ENCODE measurements at places on chromosomes 1 and 21.

- H3K27ac ChIP-seq: no peak overlapping the region
- no peaks in the 10 kb centered on the region for H3K36me3 ChIP-seq
- no peaks in the 10 kb centered on the region for H3K27me3 ChIP-seq
These were observed 3.2 kb upstream of the PAQR7 start for GRCh38 chr1:25878690-25879089.

DNA sequence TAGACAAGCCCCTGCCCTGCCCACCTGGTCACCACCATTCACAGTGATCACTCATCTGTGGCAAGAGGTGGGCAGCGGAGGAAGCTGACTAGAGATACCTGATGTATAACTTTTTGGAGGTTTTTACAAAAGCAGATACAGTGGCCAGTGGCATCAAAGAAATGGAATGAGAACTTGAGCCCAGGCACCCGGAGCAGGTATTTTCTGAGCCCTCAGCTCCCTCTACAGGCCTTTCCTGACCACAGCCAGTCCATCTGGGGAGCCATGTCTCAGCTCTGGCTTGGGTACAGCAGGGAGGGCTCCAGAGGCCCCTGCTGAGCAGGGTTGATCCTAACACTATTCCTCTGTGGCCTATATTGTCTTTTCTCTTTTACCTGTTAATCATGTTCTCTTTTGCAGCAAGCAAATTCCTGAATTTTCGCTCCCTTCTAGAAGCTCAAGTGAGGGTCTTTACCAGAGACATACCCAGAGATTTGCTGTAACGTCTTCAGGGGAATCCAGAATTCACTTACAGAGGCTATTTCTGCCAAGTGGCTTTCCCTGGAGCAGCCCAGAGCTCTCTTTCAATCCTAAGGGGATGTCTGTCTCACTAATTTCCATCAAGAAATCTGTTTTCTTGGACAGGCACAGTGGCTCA, 27.3 kb downstream of the GPR157 start:
- H3K4me1 ChIP-seq: peaks cover 7% of the 10 kb centered on the region
- H3K27me3 ChIP-seq: no peaks in the 10 kb centered on the region
- H3K36me3 ChIP-seq: peaks cover 5% of the 10 kb centered on the region
- H3K27ac ChIP-seq: no peak overlapping the region
- no peak overlapping the region for H3K4me3 ChIP-seq

- no peak overlapping the region for H3K4me3 ChIP-seq
- H3K27ac ChIP-seq: no peak overlapping the region
- H3K4me1 ChIP-seq: no peaks in the 10 kb centered on the region
- H3K36me3 ChIP-seq: peaks cover 3% of the 10 kb centered on the region
- no peaks in the 10 kb centered on the region for H3K27me3 ChIP-seq
- DNase-seq: no peak
These were observed 50.4 kb upstream of the KIAA1614 start for GRCh38 chr1:180862305-180862704.

DNA sequence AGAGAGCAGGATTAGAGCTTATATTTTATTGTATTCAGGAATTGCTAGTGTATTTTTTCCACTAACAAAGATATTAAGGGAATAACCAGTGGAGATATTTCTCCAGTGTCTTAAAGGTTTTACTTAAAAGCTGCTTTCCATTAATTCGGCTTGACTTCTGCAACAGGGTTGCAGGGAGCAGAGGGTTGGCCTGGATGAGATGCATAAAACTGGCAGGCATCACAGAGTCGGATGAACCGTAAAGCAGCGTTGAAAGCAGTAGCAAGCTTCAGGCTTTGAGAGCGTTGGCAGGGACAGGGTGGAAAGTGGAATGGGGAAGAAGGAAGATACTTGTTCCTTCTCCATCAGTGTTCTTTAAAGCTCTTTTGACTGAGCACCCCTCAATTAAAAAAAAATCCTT, 237.2 kb downstream of the LMO4 start:
- H3K4me1 ChIP-seq: no peaks in the 10 kb centered on the region
- no peaks in the 10 kb centered on the region for H3K27me3 ChIP-seq
- H3K27ac ChIP-seq: no peak overlapping the region
- DNase-seq: no peak

DNA sequence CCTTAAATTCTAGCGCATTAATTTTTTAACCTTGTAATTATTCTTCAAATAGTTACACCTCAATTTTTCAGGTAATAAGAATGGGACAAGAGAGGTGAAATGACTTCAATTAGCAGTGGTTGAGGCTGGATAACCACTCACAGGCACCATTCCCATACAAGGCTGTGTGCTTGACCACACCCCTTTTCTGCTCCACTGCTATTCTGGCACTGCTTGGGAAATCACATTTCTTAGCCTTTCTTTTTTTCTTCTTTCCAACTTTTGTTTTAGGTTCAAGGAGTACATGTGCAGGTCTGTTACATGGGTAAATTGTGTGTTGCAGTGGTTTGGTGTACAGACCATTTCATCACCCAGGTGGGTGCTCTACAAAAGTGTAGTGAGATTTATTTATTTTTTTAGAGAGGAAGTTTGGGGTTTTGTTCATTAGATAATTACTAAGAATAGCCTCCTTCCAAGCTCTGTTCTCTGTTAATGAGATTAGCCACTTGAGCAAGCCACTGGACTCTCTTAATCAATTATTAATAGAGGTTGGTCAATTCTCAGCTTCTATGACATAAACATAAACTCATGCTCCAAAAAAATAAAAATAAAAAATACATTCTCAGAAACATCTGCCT, 14.4 kb downstream of the ILDR2 start:
- no peak overlapping the region for H3K4me3 ChIP-seq
- H3K36me3 ChIP-seq: no peaks in the 10 kb centered on the region
- DNase-seq: no peak
- H3K4me1 ChIP-seq: no peaks in the 10 kb centered on the region
- no peak overlapping the region for H3K27ac ChIP-seq

DNA sequence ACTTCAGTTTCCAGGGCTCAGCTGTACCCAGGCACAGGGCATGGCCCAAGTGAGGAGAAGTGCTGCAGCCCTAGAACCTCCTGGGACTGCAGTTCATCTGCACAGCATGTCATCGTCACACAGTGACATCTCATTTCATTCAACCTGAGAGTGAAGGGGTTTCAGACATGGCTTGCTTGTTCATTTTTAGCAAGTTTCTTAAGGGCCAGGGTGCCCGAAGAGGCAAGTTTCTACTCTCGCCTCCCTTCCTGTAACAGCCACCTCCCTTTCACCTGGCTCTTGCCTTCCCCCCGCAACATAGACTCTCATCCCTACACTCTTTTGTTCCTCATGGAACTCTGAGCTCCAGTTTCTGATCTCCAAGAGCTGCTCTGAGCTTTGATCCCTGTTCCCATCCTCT, 108.1 kb downstream of the C1orf21 start:
- H3K4me1 ChIP-seq: peaks cover 16% of the 10 kb centered on the region
- no peak overlapping the region for H3K4me3 ChIP-seq
- DNase-seq: no peak
- H3K27me3 ChIP-seq: no peaks in the 10 kb centered on the region
- no peak overlapping the region for H3K27ac ChIP-seq
- H3K36me3 ChIP-seq: no peaks in the 10 kb centered on the region

Measured in small intestine (tissue), 16 donors.